Hematopoietic multipotent progenitor cell treated with erythropoietin and hydrocortisone succinate and interleukin-3 and kit ligand, for 6 days (in vitro differentiated cells): ENCODE measurements at places on chromosomes 13 and 19.

DNA sequence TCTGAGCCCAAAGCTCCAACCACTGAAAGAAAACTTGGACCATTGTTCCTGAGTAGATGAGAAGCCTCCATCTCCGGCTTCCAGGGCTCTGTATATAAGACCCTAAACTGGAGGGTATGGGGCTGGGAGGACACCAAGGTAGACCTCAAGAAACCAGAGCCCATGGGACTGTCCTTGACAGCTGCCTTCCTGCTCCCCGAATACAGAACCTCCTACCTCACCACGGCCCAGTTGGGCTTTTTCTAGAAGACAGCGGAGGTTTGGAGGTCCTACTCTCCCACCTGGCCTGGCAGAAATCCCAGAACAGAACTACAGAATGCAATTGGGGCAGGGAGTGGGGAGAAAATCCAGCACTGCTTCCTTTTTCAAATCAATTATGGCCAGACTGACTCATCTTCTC is 177.3 kb upstream of the ZNF507 start:
- DNase-seq, result no peak

GRCh38 chr13:76214001-76214400 is 577.9 kb downstream of the LMO7 start:
- no peak for DNase-seq

- DNase-seq, result no peak
Observed at GRCh38 chr13:71214821-71215220, 652.2 kb downstream of the DACH1 start.

DNA sequence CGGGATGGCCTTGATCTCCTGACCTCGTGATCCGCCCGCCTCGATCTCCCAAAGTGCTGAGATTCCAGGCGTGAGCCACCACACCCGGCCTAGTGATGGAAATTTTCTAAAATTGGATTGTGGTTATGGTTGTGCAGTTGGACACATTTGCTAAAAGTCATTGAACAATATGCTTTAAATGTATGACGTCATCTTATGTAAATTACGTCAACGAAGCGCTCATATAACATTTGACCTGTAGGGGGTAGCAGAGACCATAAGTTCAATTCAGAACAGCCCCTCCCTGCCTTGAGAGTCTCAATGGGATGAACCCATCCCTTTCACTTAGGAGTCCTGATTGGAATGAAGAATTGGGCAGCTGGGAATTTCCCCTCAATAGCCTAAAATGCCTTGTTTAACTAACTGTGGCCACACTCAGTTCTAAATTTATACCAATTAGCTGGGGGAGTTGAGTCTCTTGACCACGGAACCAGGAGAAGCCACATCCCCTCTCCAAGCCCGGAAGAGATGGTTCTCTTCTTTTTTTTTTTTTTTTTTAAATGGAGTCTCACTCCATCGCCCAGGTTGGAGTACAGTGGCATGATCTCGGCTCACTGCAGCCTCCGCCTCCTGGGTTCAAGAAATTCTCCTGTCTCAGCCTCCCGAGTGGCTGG is 15.2 kb upstream of the TLE6 start:
- peak; percentile 88 for DNase-seq

- no peak for DNase-seq
Observed at GRCh38 chr13:27549406-27549981, 70.8 kb downstream of the LNX2 start.

DNA sequence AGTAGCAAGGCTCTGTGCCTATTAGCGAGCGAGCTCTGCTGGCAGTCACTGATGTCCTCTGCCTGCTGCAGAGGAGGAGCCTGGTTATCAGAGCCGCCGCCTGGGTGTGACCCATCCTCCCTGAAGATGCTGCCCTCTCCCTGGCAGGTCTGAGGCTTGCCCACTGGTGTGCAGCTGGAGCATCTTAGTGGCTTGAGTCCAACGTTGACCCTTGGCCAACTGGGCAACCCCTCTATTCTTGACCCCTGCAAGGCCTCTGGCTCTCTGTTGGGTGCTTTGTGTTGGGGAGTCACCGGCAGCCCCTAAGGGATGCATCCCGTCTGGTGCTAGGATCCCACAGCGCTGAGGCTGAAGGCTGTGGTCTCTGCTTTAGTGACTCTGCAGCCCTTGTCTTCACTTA is 277.9 kb upstream of the SOX1 start:
- no peak for DNase-seq

DNA sequence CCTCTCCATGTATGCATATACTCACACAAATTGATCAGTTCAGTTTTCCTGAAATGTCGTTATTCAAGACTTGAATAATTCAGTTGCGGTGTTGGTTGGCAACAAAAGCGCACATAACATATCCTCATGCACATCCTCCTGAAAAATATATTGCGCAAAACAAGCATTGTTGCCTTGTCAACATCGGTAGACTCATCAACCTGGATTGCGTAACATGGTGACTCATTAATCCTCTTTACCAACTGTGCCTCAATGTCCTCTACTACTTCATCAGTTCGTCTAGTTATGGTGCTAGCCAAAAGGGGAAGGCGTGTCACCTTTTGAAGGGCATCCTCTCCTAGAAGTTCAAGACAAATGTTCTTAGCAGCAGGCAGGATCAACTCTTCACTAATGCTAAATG is 357.7 kb downstream of the LMO7 start:
- no peak for DNase-seq

GRCh38 chr19:12891553-12892021 is 627 bp downstream of the GCDH start:
- DNase-seq, result no peak

GRCh38 chr19:17379221-17379631 is 2.1 kb upstream of the PLVAP start:
- DNase-seq, result no peak
